ENCODE measurements at places on chromosomes 3 and 15.

DNA sequence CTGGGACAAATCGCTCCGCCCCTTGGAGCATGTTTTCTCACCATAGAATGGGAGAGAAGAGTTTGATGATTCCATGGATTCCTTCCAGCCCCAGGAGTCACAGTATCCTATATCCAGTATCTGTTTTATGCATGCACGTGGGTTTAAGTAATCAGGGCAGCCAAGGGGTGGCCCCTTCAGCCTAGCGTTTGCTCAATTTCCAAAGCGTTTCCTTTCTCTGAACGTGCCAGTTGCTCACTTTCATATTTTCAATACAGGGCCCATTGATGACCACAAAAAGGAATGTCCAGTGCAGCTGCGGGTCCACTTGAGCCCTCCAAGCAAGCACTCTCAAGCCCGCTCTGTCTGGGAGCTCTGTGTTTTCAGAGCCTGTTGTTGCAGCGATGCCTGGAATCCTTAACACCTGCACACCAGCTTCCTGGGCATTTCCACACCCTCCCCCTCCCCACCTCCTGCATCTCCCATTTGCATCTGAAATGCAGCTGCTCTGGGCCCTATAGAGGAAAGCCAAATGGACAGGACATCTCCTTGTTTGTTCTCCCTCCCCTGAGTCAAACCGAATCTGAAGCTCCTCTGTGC is 164.3 kb upstream of the LPP start:
- DNase-seq, result no peak

DNA sequence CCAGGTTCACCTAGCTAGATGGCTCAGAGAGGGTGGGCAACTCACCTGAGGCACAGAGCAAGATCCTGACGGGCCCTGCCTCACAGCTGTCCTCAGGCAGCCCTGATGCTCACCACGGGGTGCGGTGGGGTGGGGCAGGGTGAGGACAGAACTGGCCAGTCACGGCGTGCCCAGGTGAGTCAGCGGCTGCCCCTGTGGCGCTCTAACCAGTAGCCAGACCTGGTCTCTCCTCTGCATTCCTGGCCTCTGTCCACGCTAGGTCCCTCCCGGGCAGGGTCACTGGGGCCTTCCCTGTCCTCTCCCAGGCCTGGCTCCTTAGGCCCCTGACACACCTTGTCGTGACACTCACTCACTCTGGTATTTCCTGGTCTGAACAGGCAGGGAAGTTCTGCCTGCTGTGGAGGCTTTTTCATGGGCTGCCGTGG is 901 bp downstream of the ALS2CL start:
- DNase-seq, result peak; percentile 98

DNA sequence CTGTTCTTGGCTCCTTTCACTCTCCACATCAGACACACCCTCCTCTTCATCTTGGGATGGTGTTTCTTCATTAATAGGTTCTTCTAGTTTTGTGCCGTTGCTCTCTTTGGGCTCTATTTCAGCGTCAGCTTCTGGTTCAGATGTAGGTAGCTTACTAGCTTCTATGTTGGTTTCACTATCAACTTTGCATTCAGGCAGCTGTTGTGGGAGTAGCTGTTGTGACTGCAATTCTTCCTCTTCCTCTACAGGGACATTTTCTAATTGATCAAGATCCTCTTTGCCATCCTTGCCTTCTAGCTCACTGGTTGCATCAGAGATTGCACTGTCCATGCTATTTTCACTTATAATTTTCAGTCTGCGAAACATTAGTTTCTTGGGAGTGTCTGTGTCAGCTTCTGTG is 80.1 kb downstream of the SETD2 start:
- no peak for DNase-seq

- DNase-seq, result no peak
Measured at GRCh38 chr15:44381236-44381635, 46.2 kb upstream of the CTDSPL2 start.

DNA sequence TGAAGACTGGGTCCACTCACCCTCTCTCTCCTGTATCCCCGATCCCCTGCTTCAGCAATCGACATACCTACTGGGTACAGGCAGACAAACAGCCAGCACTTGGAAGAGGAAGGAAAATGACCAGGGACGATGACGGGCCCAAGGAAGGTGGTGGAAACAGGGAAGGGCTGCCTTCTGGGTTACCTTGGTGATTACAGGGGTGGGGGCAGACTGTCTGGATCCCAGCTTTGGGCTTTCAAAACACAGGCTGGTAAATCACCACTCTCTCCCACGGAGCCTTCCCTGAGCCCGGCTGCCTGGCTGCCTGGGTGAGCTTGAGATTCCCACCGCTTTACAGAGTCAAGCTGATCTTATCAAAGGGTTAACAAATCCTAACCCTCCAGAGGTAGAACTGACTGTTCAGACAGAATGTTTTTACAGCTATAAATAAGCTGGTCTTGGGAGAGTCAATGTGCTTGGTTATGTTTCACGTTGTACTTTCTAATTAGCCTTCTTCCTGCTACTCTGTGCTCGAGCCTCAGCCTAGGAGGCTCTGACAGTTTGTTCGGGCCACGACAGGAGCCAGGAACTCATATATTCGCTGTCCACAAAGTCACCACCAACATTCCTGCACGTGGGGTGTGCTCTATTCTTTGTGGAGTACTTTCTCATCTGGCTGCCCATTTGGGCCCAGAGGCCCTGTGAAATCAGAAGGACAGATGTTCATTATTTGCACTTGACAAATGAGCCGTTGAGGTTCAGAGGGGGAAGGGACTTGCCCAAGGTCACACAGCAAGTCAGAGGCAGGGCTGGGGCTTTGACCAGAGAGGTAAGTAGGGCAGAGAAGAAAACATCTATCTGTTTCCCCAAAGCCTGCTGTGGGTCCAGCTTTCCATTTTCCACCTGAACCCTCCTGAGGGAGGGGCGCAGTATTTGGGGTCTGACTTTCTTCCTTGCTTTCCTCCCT is 63.5 kb downstream of the FEM1B start:
- no peak for DNase-seq

GRCh38 chr15:62486041-62486440 is 321.0 kb upstream of the C2CD4B start:
- DNase-seq, result no peak

- peak; percentile 70 for DNase-seq
Measured at GRCh38 chr3:182179631-182180030, 467.9 kb downstream of the SOX2 start.

DNA sequence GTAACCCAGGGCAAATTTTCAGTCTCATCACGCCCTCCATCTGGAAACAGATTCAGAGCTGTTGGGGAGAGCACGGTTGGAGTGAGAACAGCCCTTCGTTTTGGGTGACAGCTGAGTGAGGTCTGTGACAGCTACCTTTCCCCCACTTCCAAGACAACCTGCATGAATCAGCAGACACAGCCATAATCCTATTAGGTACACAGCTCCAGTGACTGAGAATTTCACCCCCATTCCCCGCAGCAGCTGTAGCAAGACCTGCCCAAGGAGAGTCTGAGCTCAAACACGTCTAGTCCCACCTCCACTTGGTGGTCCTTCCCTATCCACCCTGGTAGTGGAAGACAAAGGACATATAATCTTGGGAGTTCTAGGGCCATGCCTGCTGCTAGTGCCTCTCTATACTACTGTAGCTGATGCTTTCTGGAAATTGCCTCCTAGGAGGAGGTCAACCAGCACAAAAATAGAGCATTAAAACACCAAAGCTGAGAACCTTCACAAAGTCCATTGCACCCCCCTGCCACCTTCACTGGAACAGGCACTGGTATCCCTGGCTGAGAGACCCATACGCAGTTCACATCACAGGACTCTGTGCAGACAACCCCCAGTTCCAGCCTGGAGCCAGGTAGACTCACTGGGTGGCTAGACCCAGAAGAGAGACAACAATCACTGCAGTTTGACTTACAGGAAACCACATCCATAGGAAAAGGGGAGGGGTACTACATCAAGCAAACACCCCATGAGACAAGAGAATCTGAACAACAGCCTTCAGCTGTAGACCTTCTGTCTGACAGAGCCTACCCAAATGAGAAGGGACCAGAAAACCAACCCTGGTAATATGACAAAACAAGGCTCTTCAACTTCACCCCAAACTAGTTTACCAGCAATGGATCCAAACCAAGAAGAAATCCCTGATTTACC is 448.6 kb upstream of the CBLB start:
- DNase-seq, result no peak

DNA sequence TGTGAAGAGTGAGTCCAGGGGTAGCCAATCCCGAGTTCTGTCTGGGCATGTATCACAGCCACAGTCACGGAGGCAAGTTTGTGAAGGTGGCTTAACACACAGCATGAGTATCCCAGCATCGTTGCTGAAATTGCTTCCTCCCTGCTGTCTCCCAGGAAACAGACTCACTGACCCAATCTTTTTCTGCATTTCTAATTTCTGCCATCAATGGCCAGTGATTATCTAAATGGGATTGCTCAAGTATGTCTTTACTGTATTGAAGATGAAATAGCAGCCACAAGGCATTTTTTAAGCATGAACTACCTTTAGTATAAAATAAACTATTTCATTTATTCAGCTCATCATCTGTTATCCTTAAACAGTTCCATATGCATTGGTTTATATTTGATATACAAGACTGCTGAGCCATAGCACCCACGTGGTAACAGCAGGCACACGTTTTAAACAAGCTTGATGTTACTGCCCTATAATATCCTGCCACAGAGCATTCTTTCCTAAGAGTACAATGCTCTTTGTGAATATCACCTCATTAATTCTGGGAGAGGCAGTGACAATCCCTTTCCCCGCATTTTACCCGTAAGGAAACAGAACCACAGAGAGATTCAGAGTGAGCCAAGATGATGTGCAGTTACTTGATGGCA is 276.6 kb upstream of the THBS1 start:
- peak; percentile 93 for DNase-seq

GRCh38 chr3:107985496-107985895 is 105.3 kb downstream of the CD47 start:
- DNase-seq, result peak; percentile 41

GRCh38 chr3:44184319-44184953 is 57.2 kb upstream of the TOPAZ1 start:
- DNase-seq, result no peak

- no peak for DNase-seq
Measured at GRCh38 chr3:197406266-197406665, 107.9 kb upstream of the DLG1 start.

- DNase-seq, result no peak
Measured at GRCh38 chr3:62414786-62415185, 41.4 kb upstream of the FEZF2 start.

DNA sequence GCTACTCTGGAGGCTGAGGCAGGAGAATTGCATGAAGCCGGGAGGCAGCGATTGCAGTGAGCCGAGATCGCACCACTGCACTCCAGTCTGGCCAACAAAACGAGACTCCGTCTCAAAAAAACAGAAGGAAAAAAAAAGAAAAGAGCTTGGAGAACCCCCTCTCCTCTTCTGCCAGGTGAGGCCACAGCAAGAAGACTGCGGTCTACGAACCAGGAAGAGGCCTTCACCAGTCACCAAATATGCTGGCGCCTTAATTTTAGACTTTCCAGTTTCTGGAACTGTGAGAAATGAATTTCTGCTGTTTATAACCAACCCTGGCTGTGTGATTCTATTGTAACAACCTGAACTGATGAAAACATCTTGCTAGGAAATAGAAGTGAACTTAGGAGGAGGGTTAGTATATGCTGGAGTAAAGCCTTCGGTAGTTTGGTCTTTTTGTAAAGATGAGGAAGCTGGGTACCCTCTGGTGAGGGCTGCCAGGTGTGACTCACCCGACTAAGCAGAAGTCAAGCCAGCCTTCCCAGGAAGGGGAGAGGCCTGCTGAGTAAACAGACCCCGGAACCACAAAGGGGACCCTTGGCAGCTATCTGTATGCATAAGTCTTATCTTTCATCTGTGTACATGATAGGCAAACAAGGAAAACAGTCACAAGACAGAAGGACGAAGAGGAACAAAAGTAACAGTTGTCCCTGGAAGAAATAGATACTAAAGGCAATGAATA is 78.7 kb downstream of the KLF13 start:
- peak; percentile 42 for DNase-seq

GRCh38 chr3:71514621-71515020 is 68.9 kb downstream of the FOXP1 start:
- DNase-seq, result peak; percentile 79

DNA sequence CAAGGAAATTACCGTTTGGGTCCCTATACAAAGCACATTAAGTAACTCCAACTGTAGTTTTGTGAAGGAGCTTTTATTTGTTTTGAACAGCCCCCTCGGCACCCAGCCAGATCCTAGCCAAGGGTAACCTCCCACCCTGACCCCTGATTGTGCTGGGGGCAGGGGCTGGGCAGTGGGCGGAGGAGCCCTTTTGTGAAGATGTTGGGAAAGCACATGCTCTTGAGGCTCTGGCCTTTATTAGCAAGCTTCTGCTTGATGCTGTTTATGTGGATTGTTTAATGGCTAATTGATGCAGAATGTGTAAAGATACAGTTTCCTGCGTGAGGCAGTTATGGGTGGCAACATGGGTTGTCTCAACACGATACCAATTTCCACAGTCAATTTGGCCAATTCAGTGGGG is 136.5 kb downstream of the MAP2K5 start:
- DNase-seq, result no peak

DNA sequence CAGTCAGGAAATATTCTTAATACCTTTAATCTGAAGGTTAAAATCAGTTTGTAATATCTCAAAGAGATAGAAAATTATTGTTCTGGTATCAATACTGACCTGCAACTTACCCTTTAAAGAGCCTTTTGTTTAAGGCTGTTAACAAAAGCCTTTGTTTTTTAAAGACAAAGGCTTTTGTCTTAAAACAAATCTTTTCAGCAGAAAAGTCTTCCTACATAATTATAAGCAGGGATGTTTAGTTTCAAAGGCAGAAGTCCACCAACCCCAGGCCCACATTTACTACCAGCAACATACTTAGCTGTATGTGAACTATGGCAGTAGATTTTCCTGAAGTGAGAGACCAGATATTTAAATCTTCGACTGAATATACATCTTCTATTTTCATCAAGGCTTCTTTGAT is 36.2 kb downstream of the SLC30A4 start:
- no peak for DNase-seq

DNA sequence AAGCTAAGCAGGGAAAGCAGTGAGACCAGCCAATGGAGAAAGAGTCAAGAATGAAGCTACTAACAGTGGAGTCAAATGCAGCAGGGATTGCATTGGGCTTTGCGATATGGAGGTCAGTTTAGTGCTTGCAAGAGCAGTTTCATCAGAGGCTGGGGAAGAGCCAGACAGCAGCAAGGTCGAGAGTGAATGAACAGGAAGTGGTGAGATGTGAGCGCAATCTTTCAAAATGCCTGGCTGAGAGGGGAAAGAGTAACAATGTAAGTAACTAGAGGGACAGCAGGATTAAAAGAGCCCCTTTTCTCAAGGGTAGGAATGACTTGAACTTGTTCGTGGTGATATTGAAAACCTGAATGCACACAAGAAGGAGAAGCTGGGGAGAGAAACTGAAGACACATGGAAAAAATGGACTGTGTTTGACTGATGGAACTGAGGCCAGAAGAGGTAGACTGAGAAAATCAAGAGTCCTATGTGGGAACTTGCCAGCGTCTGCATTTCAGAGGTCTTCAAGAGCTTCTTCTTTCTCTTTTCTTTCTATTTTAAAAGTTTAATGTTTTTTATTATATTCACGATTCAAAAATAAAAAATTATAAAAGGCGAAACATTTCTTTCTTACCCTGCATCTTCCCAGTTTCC is 30.6 kb upstream of the GPR160 start:
- peak; percentile 31 for DNase-seq

DNA sequence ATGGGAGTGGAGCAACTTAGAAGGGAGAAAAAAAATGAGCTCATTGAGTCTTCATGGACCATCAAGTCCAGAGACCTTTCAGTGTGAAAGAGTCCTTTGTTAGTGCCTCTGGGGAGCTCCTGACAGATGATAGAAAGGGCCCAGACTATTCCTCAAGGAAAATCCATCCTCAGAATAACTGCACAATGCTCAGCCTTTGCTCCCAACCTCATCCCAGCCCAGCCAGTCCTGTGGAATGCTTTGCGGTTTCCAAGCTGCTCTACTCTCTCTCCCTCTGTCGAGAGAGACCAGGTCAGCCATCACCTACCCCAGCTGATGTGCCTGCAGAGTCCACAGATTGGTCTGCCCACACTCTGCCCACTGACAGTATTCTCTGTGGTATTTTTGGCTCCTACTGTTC is 406.2 kb downstream of the MFSD1 start:
- no peak for DNase-seq
